Pulmonary artery endothelial cell (primary cell): ENCODE measurements at places on chromosomes 12 and 14. TPM values are rescaled to one million over a fixed set of nuclear protein-coding genes. Genes with fewer than 3 reads are reported as not detected.
A peak's percentile ranks its signal among the peaks of the same experiment; 100 is the strongest.

GRCh38 chr12:89507015-89507824, 17.4 kb downstream of the GALNT4 start:
- no peak for DNase-seq

- DNase-seq: no peak
Measured at GRCh38 chr12:117521346-117521745, 159.9 kb upstream of the NOS1 start.

- DNase-seq: no peak
Measured at GRCh38 chr12:121873216-121873569, 14.5 kb upstream of the HPD start.

GRCh38 chr14:69999261-69999674, 120.1 kb downstream of the SMOC1 start:
- peak; percentile 55 for DNase-seq

DNA sequence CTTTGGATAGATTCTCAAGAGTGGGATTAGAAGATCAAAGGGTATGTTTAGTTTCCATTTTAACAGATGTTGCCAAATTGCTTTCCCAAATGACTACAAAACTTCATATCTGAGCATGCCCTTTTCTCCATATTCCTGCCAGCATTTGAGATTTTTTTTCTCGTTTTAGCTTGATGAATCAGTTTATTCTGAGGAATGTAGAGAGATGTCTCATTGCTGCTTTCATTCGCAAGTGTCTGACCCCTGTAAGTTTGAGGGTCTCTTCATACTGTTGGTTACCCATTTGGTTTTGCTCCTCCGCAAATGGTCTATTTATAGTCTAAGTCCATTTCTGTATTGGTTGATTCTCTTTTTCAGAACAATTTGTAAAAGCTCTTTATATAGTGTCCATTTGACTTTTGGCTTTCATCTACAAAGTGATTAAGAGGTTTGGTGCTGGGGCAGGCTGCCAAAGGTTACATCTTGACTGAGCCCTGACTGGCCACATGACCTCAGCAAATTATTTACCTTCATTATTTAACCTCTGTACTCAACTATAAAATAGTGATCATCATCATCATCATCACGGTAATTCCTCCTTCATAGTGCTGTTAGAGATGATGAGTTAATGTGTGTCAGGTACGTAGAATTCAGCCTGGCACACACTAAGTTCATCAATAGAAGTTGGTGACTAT, 33.6 kb downstream of the HCAR2 start:
- DNase-seq: no peak

Gene SERPINA9
- total RNA-seq: not detected in 2 replicates

Gene FITM1
- 0.13 TPM in 1 of 2 replicates, not detected in the other for total RNA-seq

Gene SLC17A8
- total RNA-seq: not detected in 2 replicates
